Mesendoderm (in vitro differentiated cells): ENCODE measurements at places on chromosomes 7 and 10.
A peak's percentile ranks its signal among the peaks of the same experiment; 100 is the strongest.

GRCh38 chr10:62818426-62819011 is 2.4 kb upstream of the EGR2 start:
- no peaks in the 10 kb centered on the region for H3K36me3 ChIP-seq
- peak; percentile 54 for DNase-seq
- no peak overlapping the region for H3K27ac ChIP-seq
- H3K4me3 ChIP-seq, result no peak overlapping the region
- H3K4me1 ChIP-seq, result no peaks in the 10 kb centered on the region

- DNase-seq, result peak; percentile 59
- no peaks in the 10 kb centered on the region for H3K4me1 ChIP-seq
- H3K4me3 ChIP-seq, result no peak overlapping the region
- H3K36me3 ChIP-seq, result no peaks in the 10 kb centered on the region
- H3K27me3 ChIP-seq, result no peaks in the 10 kb centered on the region
These were observed 41.4 kb upstream of the SGCE start for GRCh38 chr7:94697035-94697974.

DNA sequence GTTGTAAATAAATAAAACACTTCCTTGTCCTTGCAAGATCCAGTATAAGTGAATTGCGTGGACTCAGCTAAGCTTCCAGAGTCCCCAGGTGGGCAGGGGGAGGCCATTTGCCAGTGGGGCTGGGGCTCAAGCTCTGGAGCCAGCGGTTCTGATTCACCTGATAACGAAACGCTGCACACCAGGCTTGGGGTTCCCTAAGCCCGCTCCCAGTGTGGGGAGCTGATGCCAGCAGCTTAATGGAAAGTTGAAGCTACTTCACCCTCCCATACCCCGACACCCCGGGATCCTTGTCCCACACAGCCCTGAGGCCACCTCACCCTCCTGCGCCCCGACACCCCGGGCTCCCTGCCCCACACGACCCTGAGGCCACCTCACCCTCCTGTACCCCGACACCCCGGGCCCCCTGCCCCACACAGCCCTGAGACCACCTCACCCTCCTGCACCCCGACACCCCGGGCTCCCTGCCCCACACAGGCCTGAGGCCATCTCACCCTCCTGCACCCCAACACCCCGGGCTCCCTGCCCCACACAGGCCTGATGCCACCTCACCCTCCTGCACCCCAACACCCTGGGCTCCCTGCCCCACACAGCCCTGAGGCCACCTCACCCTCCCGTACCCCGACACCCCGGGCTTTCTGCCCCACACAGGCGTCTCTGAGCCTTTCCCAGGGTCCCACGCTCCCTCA is 30.8 kb downstream of the FKBP6 start:
- H3K27ac ChIP-seq, result no peak overlapping the region
- no peaks in the 10 kb centered on the region for H3K36me3 ChIP-seq
- no peak for DNase-seq

DNA sequence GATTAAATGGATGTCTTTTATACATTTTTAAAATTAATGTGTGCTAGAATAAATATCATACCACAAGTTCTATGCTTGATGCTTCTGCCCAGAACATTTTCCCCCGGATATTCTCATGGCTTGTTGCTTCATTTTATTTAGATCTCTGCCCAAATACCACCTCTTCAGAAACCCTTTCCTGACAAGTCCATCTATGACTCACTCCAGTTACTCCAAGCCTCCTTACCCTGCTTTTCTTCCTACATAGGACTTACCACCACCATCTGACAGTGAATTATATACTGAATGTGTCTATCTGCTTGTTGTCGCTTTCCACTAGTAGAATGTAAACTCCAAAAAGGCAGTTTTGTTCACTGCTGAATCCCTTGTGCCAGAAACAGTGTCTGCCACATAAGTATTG is 19.1 kb upstream of the ERVW-1 start:
- no peaks in the 10 kb centered on the region for H3K4me1 ChIP-seq
- H3K27me3 ChIP-seq, result no peaks in the 10 kb centered on the region
- H3K4me3 ChIP-seq, result no peak overlapping the region
- H3K36me3 ChIP-seq, result no peaks in the 10 kb centered on the region

DNA sequence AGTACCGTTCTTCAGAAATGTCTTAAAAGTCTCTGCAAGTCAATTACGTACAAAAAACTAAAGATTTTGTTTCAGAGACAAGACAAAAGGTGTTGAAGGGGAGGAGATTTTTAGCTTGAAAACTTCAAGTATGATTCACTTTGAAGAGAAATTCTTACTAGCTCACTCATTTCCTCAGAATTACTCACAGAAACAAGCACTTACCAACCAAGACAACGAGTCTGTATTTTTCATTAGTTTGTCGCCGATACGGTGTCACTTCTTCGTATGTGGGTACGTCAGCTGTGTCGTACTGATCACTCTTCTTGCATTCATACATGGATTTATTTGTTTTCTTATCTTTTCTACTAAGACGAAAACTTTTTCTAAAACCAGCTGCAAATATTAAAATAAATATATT is 90.6 kb upstream of the ODAD2 start:
- no peak overlapping the region for H3K4me3 ChIP-seq
- no peak overlapping the region for H3K27ac ChIP-seq
- DNase-seq, result peak; percentile 8
